ENCODE measurements at places on chromosomes 5 and 9.
A peak's percentile ranks its signal among the peaks of the same experiment; 100 is the strongest.

- no peak for DNase-seq
Observed at GRCh38 chr5:177373806-177374205, 10.4 kb upstream of the SLC34A1 start.

DNA sequence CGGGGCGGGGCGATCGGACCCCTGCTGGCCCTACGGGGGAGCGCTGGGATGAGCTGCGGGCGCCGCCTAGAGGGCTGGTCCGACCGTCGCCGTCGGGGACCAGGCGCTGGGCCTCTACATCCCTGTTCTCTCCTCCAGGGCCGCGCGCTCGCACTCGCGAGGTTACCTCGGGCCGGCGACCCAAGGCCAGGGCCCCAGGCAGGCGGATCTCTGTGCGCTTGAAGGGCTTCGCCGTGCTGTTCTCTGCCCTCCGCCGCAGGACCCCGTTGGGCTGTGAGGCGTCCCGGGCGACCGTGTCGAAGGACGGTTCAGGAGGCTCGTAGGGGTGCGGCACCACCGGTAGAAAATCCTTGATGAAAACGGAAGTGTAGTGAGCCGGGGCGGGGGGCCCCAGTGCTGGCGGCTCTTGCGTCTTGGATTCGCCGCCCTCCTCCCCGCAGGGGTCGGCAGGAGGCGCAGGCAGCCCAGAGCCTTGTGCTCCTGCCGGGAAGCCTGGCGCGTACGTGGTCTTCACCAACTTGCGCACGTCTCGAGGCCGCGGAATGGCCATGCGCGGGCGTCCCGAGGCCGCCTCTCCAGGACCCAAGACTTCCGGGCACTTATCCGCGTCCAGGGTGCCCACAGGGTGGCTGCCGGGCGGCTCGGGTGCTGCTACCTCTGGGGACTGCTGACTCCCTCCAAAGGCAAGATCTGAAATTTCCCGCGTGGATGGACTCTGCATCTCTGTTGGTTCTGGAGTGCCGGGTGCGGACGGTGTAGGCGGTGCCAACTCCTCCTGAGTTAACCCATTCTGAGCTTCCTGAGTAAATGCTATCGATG is 2.0 kb downstream of the PROB1 start:
- peak; percentile 70 for DNase-seq

DNA sequence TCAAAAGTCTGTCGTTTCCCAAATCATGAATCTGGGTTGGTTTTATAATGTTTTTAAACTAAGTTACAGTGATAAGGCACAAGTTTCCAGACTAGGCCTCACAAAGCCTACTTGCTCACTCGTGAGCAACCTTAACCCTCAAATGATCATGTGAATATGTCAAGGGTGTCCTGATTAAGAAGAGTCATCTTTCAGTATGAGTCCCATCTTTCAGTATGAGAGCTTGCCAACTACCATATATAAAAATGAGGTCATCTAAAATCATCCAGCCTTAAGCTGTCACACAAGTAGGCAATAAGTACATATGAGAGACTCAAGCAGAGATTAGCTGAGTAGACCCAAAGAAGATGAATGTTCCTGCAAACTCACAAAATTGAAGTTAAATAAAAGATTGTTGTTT is 668.4 kb upstream of the FAM174A start:
- no peak for DNase-seq

- DNase-seq = no peak
Observed at GRCh38 chr5:159489779-159490178, 159.5 kb upstream of the IL12B start.

- DNase-seq = no peak
Observed at GRCh38 chr9:86488345-86488744, 134.1 kb upstream of the TUT7 start.

- DNase-seq = no peak
Observed at GRCh38 chr9:15513335-15513734, 2.6 kb upstream of the PSIP1 start.

- no peak for DNase-seq
Observed at GRCh38 chr5:16690243-16690852, 73.6 kb upstream of the RETREG1 start.

DNA sequence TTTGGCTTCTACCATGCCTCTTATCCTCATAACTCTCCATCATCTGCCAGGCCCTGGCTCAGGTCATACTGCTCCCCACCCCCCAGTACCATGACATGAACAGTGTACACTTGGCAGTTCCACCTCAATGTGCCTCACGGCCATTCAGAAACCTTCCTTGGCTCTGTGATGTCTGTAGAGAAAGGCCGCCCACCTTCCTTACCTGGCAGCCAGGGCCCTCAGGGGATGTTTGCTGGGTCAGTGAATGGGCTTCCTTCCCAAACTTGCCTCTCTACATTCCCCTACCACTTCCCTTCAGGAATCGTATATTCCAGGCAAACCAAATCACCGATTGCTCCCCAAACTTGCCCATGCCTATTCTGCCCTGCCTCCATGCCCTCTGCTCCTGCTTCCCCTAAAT is 101.1 kb downstream of the PSD2 start:
- DNase-seq = no peak

- no peak for DNase-seq
Observed at GRCh38 chr5:107302441-107302840, 368.3 kb downstream of the EFNA5 start.
